Esophagus muscularis mucosa (tissue), 4 donors: ENCODE measurements at places on chromosomes 1 and 21. TPM values are rescaled to one million over a fixed set of nuclear protein-coding genes. Genes with fewer than 3 reads are reported as not detected.
A peak's percentile ranks its signal among the peaks of the same experiment; 100 is the strongest.

PTGFR gene
- 2.1 TPM for total RNA-seq

RPTN gene
- not detected for total RNA-seq

LRRC53 gene
- total RNA-seq, result not detected

PGLYRP4 gene
- total RNA-seq, result not detected

ACTA1 gene
- total RNA-seq, result not detected

KLHDC7A gene
- not detected for total RNA-seq

NHLH1 gene
- not detected for total RNA-seq

RAP1GAP gene
- 0.33 TPM for total RNA-seq

DNA sequence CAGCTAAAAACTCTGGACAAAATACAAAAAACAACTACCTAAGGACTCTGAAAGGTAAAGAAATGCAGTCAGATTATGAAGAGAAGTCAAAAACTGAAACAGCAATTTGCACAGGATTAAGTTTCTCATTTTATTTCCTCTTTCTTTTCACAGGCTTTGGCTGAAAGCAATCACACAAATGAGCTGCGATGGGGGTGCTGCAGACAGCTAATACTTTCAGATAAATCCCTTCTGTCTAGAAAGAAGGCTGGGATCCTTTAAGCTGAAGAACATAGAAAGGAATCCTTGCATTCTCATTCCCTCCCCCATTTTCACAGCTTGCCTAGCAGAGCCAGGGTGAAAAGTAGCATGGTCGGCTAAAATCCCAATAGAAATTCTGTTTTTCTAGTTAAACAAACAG, 32.0 kb upstream of the PRDX6 start:
- no peaks in the 10 kb centered on the region for H3K27me3 ChIP-seq
- no peaks in the 10 kb centered on the region for H3K36me3 ChIP-seq
- DNase-seq, result no peak
- H3K27ac ChIP-seq, result no peak overlapping the region
- no peak overlapping the region for H3K4me3 ChIP-seq

GRCh38 chr1:199002661-199003060, 363.8 kb downstream of the PTPRC start:
- H3K27me3 ChIP-seq, result no peaks in the 10 kb centered on the region
- H3K4me1 ChIP-seq, result no peaks in the 10 kb centered on the region
- no peak for DNase-seq
- H3K36me3 ChIP-seq, result no peaks in the 10 kb centered on the region
- H3K27ac ChIP-seq, result no peak overlapping the region

- no peak overlapping the region for H3K4me3 ChIP-seq
- H3K4me1 ChIP-seq, result no peaks in the 10 kb centered on the region
- no peaks in the 10 kb centered on the region for H3K36me3 ChIP-seq
- H3K27me3 ChIP-seq, result peaks cover 19% of the 10 kb centered on the region
- DNase-seq, result no peak
- no peak overlapping the region for H3K27ac ChIP-seq
Measured at GRCh38 chr1:180221462-180221861, 8.6 kb upstream of the LHX4 start.

- no peak for DNase-seq
- H3K27me3 ChIP-seq, result no peaks in the 10 kb centered on the region
- no peaks in the 10 kb centered on the region for H3K36me3 ChIP-seq
Measured at GRCh38 chr1:244022311-244022710, 28.8 kb upstream of the ZBTB18 start.

- no peak overlapping the region for H3K4me3 ChIP-seq
- DNase-seq, result no peak
- H3K4me1 ChIP-seq, result peaks cover 55% of the 10 kb centered on the region
- no peaks in the 10 kb centered on the region for H3K27me3 ChIP-seq
- peak overlapping the region; percentile 81 for H3K27ac ChIP-seq
- H3K36me3 ChIP-seq, result no peaks in the 10 kb centered on the region
Measured at GRCh38 chr1:208160259-208160819, 83.8 kb downstream of the PLXNA2 start.

DNA sequence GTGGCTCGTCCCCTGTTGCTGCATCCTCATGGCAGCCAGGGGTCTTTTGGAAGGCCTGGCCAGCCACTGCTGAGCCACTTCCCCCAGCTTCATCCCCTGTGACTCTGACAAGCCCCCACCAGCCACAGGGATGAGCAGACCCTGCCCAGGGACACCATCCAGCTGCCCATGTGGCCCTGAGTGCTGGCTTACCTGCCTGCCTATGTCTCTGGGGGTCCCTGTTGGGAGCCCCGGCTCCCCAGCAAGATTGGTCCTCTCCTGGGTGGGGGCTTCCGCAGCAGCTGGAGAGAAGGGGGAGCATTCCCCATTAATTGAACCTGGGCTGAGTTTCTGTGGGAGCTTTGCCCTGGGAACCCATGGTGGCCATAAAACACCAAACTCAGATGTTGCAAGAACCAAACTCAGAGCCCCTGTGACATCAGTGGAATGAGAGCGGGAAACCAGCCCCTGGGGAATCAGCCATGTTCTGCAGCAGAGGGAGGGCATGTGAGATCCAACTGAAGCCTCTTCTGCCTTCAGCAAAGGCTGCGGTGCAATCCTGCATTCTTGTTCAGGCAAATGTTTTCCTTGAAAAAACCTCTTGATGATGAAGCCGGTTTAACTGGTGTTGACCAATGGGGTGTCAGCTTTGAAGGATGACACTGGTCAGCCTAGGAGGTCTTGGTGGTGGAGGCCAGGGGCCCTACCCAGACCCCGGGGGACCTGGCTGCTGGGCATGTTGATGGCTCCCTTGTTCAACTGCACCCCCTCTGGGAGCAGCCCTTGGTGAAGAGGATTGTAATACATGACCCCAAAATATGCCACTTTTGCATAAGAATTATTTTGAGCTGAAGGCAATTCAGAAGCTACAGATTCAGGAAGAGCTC, 28.3 kb upstream of the COL18A1 start:
- H3K27ac ChIP-seq, result no peak overlapping the region
- H3K4me3 ChIP-seq, result no peak overlapping the region
- H3K27me3 ChIP-seq, result no peaks in the 10 kb centered on the region
- DNase-seq, result no peak

DNA sequence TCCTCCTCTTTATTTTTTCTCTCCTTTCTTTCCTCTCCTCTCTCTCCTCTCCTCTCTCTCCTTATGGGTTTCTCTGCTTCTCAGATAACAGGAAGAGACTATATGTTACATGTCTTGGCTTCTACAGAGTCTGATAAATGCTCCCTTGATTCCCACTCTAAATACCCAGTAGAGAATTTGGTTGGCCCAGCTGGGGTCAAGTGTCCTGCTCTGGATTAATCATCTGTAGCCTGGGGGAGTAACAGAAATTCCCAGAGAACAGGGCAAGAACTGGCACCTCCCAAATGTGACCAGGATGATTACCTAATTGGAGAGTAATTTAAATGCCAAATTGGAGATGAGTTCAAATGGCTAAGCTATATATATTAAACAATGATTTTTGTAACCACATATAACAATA, 146.1 kb upstream of the LMO4 start:
- no peak for DNase-seq
- H3K27me3 ChIP-seq, result no peaks in the 10 kb centered on the region
- H3K36me3 ChIP-seq, result no peaks in the 10 kb centered on the region
- no peak overlapping the region for H3K4me3 ChIP-seq
- H3K4me1 ChIP-seq, result no peaks in the 10 kb centered on the region

DNA sequence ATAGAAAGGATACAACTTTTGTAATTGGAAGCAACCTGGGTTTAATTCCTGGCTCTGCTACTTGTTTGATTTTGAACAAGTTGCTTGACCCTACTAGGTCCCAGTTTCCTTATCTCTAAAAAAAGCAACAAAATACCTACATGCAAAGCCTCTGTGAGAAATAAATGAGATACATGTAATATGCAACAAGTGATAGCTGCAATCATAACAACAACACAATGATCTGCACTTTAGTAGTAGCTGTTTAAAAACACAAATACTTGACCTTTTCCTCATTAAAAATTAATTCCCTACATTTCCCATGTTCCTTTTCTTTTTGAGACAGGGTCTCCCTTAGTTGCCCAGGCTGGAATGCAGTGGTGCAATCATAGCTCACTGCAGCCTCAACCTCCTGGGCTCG, 40.0 kb downstream of the FRRS1 start:
- DNase-seq, result no peak
- H3K27me3 ChIP-seq, result no peaks in the 10 kb centered on the region
- peaks cover 6% of the 10 kb centered on the region for H3K4me1 ChIP-seq
- no peak overlapping the region for H3K27ac ChIP-seq

DNA sequence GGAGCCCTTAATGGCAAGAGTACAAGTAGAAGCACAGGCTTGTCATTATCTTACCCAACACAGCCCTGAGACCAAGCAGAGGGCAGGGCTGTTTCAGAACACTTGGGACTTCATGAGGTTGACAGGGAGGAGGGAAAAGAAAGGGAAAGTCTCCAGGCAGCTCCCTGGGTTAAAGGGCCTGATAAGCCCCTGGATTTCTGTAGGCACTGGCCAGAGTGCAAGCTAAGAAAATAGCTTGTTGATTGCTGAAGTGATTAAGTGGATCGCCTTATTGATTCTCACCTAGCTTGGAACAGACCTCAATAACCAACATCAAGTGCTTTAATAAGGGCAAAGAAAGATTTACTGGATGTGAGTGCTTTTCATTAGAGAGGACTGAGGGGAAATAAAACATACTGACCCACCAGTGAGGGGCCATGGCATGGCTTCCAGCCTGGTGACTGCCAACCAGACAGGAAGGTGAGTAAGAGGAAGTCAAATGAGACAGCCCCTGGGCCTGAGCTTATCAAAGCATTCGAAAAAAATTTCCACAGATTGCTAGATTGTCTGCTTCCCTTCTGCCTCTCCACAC, 121.4 kb upstream of the NFIA start:
- no peak overlapping the region for H3K27ac ChIP-seq
- H3K4me1 ChIP-seq, result no peaks in the 10 kb centered on the region
- H3K27me3 ChIP-seq, result no peaks in the 10 kb centered on the region
- DNase-seq, result no peak
- no peak overlapping the region for H3K4me3 ChIP-seq

GRCh38 chr1:16342331-16343062, 9.8 kb downstream of the FBXO42 start:
- H3K4me1 ChIP-seq, result peaks cover 8% of the 10 kb centered on the region
- H3K27me3 ChIP-seq, result no peaks in the 10 kb centered on the region
- H3K27ac ChIP-seq, result no peak overlapping the region
- H3K36me3 ChIP-seq, result no peaks in the 10 kb centered on the region
- no peak for DNase-seq
- H3K4me3 ChIP-seq, result no peak overlapping the region

DNA sequence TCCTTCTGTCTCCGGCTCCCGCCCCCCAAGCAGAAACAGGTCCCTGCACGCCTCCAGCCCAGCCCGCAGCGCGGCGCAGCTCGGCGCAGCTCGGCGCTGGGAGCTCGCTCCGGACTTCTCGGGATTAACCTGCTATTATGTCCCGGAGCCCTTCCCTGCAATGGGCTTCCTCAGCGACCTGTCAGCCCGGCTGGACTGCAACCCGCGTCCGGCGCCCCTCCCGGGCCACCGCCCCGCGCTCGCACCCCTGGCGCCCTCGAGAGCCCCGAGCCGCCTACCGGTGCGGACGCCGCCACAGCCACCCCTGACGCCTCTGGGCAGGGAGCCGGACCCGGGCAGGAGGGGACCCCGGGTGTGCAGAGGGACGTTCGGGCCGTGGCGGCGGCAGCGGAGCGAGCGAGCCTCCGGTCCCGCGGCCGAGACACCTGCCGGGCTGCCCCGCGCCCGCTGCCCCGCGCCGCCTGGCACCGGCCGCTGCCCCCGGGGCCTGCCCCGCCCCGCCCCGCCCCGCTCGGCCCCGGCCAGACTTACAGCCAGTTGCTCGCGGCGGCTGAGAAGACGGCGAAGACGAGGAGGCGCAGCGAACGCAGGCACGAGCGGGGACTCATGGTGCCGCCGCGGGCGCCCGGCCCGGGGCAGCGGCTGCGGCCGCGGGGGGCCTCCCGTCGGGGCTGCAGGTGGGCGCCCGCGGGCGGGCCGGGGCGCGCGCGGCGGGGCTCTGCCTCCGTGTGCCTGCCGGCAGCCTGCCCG, 407 bp downstream of the WNT4 start:
- H3K36me3 ChIP-seq, result no peaks in the 10 kb centered on the region
- peaks cover 21% of the 10 kb centered on the region for H3K4me1 ChIP-seq
- peak overlapping the region; percentile 56 for H3K4me3 ChIP-seq
- no peak overlapping the region for H3K27ac ChIP-seq

- no peaks in the 10 kb centered on the region for H3K4me1 ChIP-seq
- H3K4me3 ChIP-seq, result no peak overlapping the region
- DNase-seq, result no peak
- H3K27me3 ChIP-seq, result peaks cover 31% of the 10 kb centered on the region
- H3K27ac ChIP-seq, result no peak overlapping the region
Measured at GRCh38 chr1:21550097-21550496, 40.9 kb downstream of the ALPL start.

DNA sequence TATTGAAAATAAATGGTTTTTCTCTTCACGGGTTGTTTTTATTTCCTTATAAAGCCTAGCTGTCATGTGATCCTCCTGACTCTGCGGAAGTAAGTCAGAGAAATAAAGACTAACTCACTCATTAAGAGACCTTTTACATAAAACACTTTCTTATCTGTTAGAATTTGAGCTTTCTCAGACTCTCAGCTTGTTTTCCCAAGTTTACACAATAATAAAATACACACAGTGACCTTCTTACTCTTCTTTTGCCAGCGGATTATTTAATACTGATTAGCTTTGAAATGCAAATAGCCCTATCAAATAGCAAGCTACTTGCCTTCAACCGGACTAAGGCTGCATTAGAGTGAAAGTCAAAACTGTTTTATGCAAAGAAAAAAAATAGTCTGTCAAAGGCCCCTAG, 45.5 kb upstream of the CXADR start:
- no peaks in the 10 kb centered on the region for H3K27me3 ChIP-seq
- no peaks in the 10 kb centered on the region for H3K36me3 ChIP-seq
- H3K4me3 ChIP-seq, result no peak overlapping the region
- no peak overlapping the region for H3K27ac ChIP-seq

DNA sequence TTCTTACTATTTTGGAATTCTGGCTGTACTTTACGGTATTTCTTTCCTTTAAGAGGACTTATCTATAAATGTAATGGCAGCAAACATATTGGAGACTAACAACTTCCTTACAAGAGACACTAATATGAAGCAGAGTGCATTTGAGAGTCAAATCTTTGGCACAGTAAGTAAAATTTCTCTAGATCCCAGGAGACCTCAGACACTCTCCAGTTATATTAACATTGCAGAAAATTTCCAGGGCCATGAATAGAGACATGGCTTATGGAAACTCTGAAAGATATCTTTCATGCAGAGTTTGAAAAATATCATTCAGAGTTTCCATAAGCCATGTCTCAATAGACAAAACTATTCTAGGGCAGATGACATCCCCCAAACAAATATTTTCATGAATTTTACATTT, 51.2 kb downstream of the IL23R start:
- no peak overlapping the region for H3K4me3 ChIP-seq
- H3K27me3 ChIP-seq, result no peaks in the 10 kb centered on the region
- DNase-seq, result no peak
- H3K27ac ChIP-seq, result no peak overlapping the region
- no peaks in the 10 kb centered on the region for H3K4me1 ChIP-seq

- H3K4me3 ChIP-seq, result no peak overlapping the region
- no peak overlapping the region for H3K27ac ChIP-seq
- H3K27me3 ChIP-seq, result no peaks in the 10 kb centered on the region
- DNase-seq, result no peak
- no peaks in the 10 kb centered on the region for H3K4me1 ChIP-seq
Measured at GRCh38 chr1:247293047-247293446, 37.2 kb downstream of the VN1R5 start.
